ENCODE measurements at places on chromosomes 1 and 21.

DNA sequence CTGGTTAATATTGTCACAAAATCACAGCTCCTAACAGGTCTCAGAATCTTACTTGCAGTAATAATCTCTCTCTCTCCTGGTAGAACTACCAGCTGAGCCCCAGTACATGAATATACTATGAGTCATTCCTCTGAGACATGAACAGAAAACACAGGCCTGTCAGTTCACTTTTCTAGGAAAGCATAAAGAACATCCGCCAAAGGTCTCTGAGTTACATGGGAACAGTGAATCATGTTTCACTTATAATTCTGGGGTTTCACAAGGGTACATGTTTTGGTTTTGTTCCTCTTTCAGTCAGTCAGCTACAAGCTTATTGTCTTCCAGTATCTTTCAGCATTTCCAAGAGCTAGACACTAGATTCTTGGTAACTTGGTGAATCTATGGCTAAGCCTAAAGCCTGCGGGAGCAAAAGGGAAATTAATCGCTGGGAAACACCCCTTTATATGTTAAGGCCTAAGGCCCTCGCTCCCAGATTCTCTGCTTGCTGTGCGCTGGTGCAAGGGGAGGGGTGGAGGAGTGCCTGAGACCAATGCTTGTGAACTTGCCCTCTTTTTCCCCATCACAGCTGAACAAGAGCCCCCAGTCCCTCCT, 31.7 kb downstream of the IFNGR2 start:
- peak; percentile 24 for DNase-seq

DNA sequence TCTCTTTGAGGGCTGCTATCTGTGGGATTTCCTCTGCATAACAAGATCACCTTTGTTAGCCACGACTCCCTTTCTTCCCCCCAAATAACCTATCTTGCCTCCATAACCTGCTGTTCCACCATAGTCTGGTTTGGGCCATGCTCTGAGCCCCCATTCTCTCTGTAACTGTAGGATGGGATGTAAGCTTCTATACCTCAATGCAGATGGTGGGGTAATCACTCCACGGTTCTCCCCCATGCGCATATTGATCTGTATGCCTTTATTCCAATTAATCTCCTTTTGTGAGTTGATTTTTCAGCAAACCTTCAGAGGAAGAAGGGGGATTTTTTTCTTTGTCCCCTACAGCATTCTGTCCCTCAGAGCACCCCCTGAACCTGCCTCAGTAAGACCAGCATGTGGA, 170.1 kb upstream of the IRF2BP2 start:
- no peak for DNase-seq

DNA sequence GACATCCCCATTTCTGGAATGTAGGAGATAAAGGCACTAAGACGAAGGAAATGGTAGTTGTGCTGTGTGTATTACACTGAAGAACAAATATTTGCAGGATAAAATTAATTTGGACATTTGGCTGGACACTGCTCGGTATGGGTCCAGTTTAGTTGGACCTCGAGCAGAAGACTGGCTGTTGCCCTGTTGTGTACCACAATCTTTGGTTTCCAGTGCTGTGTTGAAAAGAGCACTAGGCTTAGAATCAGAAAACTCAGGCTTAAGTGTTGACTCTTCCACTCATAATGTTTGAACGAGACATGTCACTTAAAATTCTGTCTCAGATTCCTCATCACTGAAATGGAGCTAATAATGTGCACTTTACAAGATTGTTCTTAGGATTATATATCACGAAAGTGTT, 1.2 kb upstream of the ARPC5 start:
- no peak for DNase-seq

GRCh38 chr1:247441606-247442005, 16.3 kb downstream of the OR2B11 start:
- no peak for DNase-seq

- DNase-seq, result no peak
Measured at GRCh38 chr1:77672374-77672773, 10.1 kb downstream of the ZZZ3 start.

DNA sequence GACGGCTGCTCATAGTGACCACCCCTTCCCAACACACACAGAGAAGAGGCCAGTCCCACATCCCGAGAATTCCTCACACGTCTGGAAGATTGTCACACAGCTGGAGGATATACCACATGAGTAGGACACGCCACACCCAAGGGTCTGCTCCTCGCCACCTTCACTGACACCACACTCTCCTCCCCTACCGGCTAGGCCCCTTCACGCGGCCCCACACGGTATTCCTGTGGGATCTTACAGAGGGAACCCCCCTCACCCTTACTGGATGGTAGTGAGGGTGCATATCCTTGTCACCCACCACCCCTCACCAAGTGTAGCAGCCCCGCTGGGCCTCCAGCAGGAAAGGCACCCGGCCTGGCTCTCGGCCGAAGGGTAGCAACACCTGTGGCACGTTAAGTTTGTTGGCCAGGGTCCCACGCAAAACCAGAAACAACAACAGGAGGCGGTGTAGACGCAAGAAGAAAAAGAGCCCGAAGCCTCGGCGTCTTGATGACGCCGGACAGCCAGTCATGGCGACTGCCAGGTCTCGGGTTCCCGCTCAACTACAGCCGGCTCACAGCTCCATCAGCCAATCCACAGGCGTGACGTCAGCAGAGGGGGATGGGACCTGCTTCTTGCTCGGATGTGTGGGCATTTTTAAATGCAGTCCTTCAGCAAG, at the start of gene NUP210L:
Gene NUP210L, minus strand, starts transcription at position 540 of the 658 bp plus-strand sequence.
- no peak for DNase-seq

DNA sequence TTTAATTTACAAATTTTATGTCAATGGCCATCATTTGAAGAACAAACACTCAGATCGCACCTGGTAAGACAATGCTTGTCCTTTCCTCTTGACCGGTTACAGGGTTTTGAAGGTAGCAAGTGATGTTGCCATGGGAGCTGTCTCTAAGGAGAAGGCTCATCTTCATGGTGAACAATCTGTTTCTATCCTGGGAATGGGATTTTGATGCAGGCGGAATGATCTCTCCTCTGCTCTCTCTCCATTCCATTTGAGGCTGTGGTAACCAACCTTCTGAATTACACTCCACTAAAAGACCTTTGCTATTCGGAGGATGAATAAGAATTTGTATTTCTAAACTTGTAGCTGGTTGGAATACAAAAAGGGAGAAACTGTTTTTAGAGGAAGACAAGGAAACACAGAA, 57.9 kb upstream of the SLC5A9 start:
- DNase-seq, result no peak

DNA sequence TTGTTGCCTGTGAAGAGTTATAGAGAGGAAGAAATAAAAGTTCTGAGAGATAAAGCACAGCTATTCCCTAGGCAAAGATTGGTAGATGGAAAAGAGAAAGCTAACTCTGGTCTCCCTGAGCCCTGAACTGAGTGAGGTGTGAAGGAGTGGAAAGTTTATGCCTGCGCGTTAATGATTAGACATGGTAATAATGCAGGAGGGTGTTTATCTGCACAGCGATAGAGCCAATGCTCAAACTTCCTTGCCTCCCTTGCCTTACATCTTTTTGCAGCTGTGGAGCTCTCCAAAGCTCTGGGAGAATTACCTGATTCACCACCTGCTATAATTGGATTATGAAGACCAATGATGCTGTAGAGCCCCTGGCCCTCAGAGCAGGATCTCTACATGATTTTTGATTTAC, 32.8 kb upstream of the CHRM3 start:
- no peak for DNase-seq

DNA sequence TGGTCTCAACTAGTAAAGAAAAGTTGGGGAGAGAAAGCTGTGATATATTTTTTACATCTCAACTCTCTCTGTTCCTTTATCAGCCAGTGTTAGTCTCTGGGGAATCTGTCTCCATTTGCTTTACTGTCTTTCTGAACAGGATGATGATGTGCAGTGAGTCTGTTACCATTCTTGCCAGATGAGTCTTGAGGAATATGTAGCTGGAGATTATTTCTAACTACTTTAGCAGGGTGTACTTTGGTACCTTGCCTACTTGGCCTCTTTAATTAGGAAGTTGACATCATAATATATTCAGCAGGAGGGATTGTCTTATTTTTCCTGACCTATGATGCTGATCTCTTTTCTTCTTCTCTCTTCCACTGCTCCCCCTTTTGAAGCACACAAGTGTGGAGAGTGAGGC, 15.7 kb upstream of the HAX1 start:
- DNase-seq, result no peak

GRCh38 chr1:195709821-195710220, 898.4 kb downstream of the KCNT2 start:
- DNase-seq, result no peak

- DNase-seq, result no peak
Measured at GRCh38 chr1:198909973-198910372, 271.1 kb downstream of the PTPRC start.

GRCh38 chr1:201759194-201759815, 69.7 kb upstream of the IPO9 start:
- no peak for DNase-seq

GRCh38 chr1:150622303-150622975, 7.0 kb downstream of the ENSA start:
- DNase-seq, result no peak

DNA sequence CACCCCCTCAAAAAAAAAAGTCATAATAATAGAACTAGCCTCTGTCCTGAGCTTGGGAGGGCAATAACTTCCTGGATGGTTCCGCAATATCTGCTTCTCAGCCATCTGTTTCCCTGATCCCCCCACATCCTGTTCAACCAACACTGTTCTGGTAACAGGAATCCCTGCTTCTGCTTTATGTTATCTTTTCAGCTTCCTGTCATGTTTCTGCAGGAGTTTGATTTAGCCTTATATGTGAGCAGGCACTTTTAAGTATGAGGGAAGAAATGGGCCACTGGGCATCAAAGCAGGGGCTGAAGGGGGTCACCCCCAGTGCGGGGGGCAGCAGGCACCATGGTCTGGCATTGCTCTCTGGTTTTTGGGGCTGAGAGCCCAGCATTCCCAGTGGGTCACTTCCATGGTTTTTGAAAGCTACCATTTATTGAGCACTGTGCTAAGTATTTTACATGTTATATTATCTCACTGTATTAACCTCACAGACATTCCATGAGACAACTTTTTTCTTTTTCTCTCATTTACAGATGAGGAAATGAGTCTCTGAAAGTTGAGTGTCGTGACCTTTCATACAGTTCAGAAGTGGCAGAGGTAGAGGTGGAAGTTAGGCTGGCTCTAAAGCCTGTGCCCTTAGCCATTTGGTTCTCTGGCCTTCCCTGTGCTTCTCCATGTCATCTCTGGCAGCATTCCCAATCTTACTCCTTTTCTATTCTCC, 61.9 kb downstream of the DNTTIP2 start:
- DNase-seq, result peak; percentile 26

- DNase-seq, result no peak
Measured at GRCh38 chr1:235015291-235015985, 113.2 kb downstream of the TOMM20 start.

- no peak for DNase-seq
Measured at GRCh38 chr1:82813386-82813785, 1012.7 kb downstream of the ADGRL2 start.

GRCh38 chr1:234525099-234525799, 46.3 kb upstream of the TARBP1 start:
- DNase-seq, result no peak

DNA sequence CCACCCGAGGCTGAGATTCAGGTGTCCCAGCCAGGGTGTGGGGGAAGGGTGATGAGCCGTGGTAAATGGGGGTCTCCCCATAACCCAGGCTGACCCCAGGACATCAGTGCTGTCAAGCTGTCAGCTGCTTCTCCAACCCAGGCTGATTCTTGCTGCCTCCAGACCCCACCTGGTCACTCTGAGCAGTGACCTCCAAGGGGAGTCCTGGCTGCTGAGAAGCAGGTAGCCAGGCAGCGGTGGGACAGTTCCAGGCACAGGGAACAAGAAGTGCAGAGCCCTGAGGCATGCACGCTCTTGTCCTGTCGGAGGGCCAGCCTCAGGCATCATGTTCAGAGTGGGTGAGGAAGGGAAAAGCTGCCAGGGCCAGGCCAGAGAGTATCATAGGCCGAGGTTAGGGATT, 1.1 kb downstream of the ESPN start:
- no peak for DNase-seq

- peak; percentile 62 for DNase-seq
Measured at GRCh38 chr1:41919764-41920397, 1.2 kb upstream of the HIVEP3 start.

- DNase-seq, result no peak
Measured at GRCh38 chr1:163588796-163589195, 267.0 kb downstream of the NUF2 start.

DNA sequence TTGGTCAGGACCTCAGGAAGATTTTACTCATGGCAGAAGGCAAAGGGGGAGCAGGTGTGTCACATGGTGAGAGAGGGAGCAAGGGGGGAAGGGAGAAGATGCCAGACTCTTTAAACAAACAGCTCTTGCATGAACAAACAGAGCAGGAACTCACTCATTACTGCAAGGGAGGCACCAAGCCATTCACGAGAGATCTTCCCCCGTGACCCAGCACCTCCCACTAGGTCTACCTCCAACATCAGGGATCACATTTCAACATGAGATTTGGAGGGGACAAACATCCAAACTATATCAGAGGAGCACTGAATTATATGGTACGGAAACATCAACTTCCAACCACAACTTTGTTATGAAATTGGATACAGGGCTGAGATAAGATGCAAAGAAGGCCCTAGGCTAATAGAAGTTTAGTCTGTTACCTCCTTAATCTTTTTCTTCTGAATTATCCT, 164.9 kb downstream of the ST6GALNAC3 start:
- no peak for DNase-seq

DNA sequence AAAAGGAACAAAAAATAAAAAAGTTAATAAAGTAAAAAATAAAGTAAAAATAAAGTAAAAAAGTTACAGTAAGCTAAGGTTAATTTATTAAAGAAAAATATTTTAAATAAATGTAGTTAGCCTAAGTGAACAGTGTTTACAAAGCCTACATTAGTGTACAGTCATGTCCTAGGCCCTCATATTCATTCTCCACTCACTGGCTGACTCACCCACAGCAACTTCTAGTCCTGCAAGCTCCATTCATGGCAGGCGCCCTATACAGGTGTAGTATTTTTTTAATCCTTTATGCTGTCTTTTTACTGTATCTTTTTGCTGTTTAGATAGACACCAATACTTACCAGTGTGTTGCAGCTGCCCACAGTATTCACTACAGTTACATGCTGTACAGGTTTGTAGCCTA, 12.4 kb downstream of the ADAR start:
- no peak for DNase-seq

DNA sequence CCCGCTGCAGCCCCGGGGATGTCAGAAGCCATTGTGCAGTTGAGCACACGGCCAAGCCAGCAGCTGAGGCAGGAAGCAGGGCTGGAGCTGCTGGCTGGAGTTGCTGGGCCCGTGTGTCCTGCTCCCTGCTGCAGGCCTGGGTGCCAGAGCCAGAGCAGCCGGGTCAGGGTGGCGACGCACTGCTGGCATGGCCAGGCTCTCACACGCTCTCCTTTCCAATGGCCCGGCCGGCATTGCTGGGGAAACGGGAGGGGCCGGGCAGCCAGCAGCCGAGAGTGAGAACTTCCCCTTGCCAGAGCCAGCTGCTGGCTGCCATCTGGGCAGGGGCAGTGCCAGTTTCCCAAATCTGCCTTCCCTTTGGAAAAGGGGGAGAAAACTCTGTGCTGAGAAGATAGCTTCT, 82.4 kb upstream of the PROX1 start:
- no peak for DNase-seq

DNA sequence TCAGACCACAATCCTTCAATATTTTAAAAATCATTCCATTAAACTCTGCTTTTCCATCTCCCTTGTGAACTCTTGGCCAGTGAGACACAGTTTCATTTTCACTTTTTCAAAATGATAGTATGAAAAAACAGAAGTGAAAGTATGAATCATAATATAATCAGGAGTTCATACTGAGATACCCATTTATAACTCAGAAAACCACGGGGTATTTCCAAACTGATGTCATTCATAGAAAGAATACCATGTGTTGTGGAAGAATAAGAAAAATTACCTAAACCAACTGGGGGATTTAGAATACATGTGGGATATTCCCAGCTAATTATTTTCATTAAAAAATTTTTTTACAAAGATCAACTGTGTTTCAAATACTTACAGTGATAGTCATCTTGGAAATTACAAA, 149.9 kb downstream of the MRPL39 start:
- peak; percentile 71 for DNase-seq

Measured in germinal center (tissue), 1 donor.